ENCODE measurements at places on chromosomes 16 and 17.

DNA sequence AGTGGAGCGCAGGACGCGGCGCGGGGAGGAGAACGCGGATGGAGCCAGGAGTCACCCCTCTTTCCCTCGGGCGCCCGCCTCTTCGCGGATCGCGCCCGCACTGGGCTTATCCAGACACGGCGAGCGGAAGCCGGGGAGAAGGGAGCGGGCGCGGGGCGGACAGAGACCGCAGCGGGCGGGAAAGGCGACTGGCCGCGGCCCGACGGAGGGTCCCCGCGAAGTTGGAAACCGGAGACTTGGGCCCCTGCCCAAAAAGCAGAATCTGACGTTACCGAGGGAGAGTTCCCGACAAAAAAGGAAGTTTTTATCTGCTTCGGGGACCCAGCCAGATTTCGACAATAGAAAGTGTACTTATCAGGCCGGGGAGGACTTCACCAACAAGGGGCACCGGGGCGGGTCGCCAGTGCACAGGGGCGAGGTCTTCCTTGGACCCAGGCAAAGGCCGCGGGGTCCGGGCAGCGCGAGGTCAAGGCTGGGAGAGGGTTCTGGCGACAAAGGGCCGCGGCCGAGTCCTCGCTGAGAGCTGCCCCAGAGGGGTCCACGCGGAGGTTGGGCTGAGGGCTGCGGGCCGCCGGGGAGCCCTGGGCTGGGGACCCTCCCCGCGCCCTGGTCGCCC, 519 bp downstream of the ST6GALNAC2 start:
- no peak for DNase-seq

GRCh38 chr17:59073972-59074371, 32.7 kb downstream of the TRIM37 start:
- no peak for DNase-seq

- DNase-seq, result peak; percentile 67
Measured at GRCh38 chr17:32936894-32937500, 9.0 kb downstream of the TMEM98 start.

DNA sequence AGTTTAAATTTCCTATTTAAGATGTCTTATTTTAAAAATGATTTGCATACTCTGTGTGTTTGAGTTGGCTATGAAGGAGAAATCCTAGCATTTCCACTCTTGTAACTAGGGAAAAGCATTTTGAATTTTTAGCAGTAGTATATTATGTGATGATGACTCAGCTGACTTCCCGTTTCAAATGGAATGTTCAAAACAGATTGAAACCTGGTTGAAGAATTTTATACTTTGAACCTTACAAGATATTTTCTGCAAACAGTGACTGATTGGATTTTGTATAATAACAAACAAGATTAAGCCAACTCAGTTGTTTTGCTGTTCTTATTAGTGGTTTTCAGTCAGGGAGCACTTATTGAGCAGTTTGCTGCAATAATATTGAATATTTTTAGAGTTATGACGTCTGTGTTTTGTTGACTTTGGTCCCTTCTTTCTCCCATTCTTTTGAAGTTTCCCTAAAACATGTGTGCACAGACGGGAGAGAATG, 8.0 kb downstream of the TNRC6A start:
- peak; percentile 50 for DNase-seq

GRCh38 chr16:57695680-57696069, 1.1 kb downstream of the DRC7 start:
- no peak for DNase-seq

DNA sequence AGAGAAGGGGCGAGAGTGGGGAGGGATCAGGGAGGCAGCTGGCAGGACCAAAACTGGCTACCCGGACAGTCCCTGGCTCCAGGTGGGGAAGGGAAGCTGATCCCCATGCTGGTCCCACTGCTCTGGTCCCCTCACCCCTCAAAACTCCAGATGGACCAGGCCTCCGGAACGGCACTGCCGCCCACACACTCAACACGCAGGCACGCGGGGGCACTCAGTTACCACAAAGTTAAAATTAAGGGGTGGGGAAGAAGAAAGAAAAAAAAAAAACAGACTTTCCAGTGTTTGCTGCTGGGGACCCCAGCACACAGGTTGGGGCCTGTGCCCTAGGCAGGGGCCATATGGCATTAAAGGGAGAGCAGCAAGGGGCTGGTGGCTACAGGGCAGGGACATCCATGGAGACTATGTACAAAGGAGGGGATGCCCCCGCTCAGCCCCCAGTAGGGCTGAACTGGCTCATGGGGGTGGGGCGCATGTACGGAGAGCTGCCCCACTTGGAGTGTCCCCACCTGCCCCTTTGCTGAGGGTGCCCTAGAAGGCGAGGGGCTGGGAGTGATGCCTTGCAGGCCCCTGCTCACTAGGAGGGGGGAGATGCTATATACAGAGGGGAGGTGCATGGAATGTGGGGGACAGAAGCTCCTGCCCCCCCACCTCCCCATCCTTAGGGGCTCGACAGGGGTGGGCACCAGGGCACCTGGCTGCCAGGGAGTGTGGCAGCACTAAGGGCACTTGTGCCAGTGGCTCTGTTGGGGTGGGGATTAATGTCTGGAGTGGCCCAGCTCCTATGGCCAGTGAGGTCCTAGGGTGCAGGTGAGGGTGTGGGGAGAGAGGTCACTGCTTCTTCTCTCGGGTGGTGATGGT, 5.6 kb downstream of the TP53I13 start:
- no peak for DNase-seq

DNA sequence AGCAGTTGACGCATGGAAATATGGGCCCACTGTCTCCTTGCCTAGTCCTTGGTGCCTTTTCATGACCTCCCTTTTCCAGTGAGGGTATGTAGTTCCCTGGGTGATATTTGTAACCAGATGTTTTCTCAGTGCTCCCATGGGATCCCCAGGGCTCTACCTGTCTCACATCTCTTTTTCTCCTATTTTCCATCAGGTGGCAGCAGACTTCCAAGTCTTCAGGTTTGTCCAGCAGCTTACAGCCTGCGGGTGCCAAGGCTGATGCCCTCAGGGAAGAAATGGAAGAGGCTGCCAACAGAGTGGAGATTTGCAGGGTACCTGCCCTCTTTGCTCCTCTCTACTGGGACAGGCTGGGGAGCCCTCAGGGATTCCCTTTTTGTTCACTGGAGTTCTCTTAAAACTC, 89.1 kb downstream of the ELAC2 start:
- no peak for DNase-seq

DNA sequence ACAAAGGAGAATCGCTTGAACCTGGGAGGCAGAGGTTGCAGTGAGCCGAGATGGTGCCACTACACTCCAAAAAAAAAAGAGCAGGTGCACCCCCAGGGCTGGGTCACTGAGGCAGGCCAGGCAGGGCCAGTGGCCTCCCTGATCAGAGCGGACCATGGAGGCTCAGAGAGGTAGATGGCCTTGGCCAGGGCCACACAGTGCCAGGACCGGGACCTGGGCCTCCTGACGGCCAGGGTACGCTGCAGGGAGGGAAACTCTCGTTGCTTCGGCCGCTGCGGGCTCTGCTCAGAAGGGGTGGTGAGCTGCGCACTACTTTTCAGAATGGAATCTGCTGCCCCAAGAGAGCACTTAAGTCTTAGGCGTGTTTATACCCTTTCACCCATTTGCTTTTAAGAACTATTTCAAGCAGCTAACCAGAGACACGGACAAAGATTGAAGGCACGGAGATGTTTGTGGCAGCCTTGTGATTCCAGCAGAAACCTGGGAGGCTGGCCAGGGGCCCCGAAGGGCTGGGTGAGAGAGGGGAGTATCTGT, 17.1 kb downstream of the MYO1C start:
- DNase-seq, result no peak

DNA sequence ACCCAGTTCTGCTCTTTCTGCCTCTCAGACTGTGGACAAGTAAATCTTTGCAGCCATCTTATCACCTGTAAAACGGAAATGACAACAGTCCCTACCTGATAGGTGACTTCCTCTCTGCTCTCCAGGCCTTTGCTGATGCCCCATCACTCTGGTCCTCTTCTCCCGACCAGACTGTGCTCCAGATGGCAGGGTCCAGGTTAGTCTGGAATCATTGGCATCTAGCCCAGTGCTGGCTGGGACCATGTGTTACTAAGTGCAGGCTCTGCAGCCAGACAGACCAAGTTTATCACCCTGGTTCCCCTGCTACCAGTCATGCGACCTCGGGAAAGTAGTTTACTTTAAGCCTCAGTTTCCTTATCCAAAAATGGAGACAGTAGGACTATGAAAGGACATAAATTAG, 1.8 kb upstream of the NUBP1 start:
- DNase-seq, result peak; percentile 37

DNA sequence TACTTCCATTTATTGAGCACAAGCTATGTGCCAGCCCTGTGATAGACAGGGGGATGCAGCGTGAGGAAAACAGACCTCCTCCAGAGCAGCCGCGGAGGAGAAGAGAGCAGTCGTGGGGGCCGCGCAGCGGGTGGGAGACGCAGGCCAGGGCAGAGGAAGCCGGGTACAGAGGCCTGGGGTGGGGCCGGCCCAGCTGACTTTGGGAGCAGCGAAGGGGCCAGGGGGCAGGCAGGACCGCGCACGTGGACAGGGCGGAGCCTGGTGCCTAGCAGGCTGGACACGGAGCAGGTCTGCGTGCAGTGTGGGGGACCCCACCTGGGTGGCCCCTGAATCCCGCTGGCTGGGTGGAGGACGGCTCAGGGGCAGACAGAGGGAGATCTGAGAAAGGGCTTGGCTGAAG, 46.2 kb downstream of the ZFPM1 start:
- DNase-seq, result no peak

GRCh38 chr16:89860747-89861304, 12.6 kb upstream of the TCF25 start:
- DNase-seq, result peak; percentile 27

DNA sequence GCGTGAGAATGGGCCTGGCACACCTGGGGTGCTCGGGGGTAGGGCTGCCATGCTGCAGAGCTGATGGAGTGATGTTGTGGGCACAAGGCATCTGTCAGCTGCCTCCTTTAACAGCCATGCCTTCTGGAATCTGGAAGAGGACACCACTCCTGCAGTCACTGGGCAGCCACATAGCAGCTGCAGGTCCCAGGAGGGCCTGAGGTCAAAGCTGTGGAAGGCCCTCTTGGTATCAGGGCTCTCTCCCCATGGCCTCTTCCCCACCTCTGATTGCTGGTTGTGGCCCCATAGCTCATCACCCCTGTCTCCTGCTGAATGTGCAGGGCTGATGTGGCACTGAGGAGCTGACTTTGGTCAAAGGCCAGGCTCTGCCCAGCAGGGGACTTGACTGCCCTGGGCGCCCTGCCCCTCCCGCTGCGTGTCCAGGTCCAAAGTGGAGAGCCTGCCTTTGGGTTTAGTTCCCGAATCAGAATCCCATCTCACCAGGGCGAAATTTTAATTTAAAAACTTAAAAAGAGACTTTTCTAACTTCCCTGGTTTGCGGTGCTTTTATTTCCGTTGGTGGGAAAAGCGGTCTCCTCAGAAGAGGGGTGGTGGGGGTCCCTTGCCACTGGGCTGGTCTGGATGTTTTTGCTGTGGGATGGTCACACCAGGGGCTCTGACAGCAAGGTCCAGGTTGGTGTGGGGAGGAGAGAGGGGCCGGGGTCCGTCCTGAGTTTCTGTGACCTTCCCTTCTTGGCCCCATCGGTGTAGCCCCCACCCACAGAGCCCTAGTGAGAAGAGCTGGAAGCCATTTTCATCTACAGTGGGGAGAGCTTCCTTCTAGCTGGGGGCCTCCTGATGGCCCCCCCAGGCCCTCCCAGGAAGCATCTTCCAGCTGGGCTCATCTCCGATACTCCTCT, 5.9 kb downstream of the UBALD2 start:
- no peak for DNase-seq

- no peak for DNase-seq
Measured at GRCh38 chr17:60809421-60809820, 131.8 kb downstream of the BCAS3 start.

DNA sequence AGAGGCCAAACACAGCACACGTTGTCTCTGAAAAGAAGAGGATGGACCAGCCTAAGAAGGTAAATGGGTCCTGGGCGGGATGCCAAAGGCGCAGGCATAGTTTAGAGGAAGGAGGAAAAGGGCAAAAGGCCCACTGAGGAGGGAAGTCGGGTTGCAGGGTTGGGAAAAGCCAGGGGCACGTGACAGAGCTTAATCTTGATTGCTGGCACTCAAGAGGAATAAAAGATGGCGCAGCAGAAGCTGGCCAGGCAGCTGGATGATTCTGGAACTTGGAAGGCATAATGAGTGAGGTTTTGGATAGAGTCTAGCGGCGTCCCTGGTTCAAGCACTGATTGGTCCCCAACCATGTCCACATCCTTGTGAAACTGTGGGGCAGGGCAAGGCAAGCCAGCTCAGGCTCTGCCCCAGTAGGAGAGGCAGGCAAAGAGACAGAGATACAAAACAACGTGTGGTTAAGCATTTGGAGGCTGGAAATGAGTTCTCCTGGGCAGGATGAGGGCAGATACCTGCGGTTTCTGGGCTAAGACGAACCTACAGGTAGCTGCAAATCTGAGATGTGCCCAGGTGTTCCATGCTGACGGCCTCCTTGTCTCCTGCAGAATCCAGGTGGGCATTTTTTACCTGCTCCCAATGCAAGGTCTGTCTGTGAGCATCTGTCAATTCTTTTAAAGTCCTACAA, 52.7 kb upstream of the CIBAR2 start:
- DNase-seq, result peak; percentile 69

DNA sequence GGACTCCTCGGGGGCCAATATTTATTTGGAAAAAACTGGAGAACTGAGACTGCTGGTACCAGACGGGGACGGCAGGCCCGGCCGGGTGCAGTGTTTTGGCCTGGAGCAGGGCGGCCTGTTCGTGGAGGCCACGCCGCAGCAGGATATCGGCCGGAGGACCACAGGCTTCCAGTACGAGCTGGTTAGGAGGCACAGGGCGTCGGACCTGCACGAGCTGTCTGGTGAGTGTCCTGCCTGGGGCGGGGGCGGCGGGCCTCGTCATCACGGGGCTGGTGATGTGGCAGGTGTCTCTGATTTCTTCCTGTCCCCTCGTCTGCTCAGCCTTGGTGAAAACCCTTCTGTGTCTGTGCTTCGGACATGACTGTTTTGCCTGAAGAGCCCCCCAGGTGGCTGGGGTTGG, 5.7 kb downstream of the METRNL start:
- DNase-seq, result no peak

DNA sequence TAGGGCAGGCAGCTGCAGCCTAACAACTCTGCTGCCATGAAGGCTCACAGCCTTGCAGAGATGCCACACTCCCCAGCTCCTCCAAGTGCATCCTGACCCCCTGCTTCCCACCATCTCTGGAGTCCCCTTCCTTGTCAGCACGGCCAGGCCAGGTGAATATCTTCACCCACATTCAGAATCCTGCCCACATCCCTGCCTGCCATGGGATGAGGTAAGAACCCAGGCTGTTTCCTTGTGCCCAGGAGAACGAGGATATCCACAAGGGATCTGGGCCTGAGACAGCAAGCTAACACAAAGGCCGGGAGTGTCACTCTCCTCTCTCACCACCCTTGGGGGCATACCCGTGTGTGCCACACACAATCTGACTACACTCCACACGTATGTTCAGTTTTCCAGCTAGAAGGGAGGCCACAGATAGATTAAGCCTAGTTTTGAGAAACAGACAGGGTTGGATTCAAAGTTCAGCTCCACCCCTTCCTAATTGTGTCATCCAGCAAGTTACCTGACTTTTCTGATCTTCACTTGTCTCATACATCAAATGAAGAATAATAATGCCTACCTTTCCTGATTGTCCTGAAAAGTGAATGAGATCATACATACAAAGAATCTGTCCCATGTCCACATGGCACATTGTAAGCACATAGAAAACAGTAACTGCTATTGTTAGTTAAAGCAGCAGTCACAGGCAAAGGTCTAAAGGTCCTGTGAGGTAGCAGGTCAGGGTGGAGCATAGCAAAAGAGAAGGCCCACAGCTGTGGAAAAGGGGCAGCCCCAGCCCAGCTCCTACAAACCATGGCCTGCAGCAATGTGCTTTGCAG, 17.4 kb upstream of the SUPT4H1 start:
- DNase-seq, result no peak

GRCh38 chr16:58503166-58503862, 3.4 kb downstream of the NDRG4 start:
- DNase-seq, result no peak
